Fibroblast of mammary gland (primary cell): ENCODE measurements at places on chromosomes 1 and 21.
A peak's percentile ranks its signal among the peaks of the same experiment; 100 is the strongest.

DNA sequence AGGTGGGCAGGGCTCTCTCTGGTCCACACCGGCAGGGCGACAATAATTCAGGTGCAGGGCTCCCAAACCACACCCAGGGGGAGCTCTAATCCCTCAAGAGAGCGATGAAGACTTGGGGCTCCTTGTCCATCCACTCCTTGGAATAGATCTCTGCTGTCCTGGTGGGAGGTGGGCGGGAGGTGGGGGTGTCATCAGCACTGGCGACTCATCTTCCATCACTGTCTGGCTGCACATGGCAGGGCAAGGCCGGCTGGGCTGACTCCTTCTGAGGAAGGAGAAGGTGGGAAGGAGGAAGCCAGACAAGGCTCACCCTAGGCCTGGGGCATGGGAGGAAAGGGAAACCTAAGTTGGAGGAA is 29.3 kb downstream of the TNNT2 start:
- peak; percentile 65 for DNase-seq

GRCh38 chr1:87583459-87583858 is 254.8 kb downstream of the LMO4 start:
- no peak for DNase-seq

DNA sequence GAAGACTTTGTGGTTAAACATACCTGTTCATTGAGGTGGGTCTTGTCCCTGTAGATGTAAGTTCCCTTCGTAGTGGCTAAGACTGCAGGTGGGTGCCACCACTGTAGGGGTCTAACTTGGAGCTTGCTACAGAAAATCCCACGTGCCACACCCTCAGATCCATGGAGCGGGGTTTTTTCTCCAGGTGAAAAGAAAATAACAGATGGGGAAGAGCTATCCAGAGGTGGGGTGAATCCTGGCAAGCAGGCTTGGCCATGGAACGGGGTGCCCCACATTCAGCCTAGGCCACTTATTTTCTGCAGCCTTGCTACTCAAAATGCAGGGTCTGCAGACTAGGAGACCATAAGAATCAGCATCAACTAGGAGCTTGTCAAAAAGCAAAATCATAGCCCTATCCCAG is 24.0 kb downstream of the EXOC8 start:
- DNase-seq: no peak

- peak; percentile 69 for DNase-seq
These were observed 33.0 kb downstream of the APP start for GRCh38 chr21:26137379-26138060.

DNA sequence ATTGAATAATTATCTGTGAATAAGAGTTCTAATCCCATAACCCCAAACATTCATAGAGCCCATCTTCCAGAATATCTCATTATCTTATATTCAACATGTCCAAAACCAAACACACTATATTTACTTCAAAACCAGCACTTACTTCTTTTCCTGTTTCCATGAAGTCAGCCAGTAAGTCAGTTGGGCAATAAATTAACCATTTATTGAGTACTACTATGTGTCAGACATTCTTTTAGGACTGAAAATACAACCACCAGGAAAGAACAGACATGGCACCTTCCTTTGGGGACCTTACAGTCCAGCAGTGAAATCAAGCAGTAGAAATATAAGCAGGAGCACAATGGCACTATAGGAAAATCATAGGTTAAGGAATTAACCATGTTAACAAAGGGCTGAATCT is 8.8 kb downstream of the AK5 start:
- DNase-seq: no peak

DNA sequence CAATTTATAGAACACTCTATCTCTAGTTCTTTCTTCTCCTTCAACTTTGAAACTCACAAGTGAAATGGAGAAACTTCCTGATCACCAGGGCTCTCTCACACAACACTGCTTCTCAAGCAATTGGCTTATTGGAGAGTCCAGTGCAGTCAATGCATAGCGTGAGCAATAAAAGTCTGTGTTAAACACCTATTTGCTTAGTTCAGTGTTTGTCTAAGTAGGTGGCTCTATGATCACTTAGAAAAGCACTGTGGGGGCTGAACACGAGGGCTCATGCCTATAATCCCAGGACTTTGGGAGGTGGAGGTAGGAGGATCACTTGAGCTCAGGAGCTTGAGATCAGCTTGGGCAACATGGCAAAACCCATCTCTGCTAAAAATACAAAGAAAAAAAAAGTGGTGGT is 12.2 kb downstream of the CTSS start:
- no peak for DNase-seq

- DNase-seq: no peak
These were observed 88.9 kb upstream of the WLS start for GRCh38 chr1:68321084-68321685.

DNA sequence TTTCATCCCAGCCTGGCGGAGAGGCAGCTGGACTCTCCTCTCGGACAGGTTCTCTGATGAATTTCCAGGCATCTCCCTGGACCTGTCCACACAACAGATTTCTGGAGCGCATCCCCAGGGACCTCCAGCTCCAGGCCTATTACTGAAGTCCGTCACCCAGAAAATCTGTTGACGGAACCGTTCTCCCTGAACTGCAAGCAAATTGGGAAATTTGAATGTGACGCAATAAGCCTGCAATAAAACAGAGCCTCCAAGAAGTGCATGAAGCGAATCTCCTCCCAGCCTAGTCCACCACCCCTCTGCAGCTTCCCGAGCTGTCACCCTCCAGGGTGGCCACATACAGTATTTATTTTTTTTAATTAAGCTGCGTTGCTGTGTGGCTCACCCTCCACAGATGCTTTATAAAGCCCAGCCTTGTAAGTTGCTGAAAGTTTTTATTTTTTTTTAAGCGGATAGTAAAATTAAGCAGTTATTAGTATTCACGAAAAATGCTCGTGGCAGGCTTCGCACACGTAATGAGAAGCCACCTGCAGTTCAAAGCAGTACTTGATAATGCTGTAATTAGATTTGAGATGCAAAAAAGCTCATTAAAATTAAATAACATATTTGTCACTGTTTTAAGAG is 173.3 kb downstream of the CAMTA1 start:
- no peak for DNase-seq

DNA sequence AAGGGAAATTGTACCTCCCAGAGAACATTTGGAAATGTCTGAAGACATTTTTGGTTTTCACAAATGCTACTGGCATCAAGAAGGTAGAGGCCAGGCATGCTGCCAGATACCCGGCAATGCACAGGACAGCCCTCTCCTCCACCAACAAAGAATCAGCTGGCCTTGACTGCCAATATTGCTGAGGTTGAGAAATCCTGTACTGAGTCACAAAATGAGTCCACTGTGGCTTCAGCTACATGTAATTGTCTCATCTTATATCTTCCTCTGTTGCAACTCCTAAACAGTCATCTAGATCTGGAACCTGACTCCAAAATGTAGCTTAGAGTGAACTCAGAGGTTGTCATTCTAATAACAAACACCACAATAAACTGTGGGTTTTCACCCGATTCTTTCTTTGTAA is 327.5 kb upstream of the POGK start:
- DNase-seq: peak; percentile 38

GRCh38 chr21:43733060-43733459 is 14.1 kb downstream of the PDXK start:
- peak; percentile 51 for DNase-seq

DNA sequence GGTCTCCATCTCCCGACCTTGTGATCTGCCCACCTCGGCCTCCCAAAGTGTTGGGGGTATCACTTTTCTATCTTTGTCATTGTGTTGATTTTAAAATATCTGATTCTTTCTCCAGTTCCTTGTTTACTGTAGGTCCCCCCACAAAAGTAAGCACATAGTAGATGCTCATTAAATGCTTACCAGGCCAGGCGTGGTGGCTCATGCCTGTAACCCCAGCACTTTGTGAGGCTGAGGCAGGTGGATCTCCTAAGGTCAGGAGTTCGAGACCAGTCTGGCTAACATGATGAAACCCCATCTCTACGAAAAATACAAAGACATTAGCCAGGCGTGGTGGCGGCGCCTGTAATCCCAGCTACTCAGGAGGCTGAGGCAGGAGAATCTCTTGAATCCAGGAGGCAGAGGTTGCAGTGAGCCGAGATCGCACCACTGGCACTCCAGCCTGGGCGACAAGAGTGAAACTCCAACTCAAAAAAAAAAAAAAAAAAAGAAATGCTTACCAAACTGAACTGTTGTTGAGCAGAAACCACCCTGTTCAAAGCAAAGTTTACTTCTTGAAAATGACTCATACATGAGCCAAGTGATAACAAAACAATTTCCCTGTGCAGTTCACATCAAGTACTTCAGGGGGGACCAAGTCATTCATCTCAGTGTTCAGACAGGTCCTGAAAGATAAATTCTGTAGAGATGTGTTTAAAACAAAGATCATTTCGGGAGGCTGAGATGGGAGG is 24.3 kb upstream of the NID1 start:
- peak; percentile 59 for DNase-seq

- no peak for DNase-seq
These were observed 135.1 kb upstream of the MAGI3 start for GRCh38 chr1:113255038-113255719.

GRCh38 chr21:34365809-34366208 is 2.0 kb downstream of the KCNE2 start:
- DNase-seq: no peak

- no peak for DNase-seq
These were observed 123.8 kb downstream of the PRDM16 start for GRCh38 chr1:3192825-3193224.

- DNase-seq: no peak
These were observed 9.6 kb upstream of the LRP8 start for GRCh38 chr1:53337499-53337898.

DNA sequence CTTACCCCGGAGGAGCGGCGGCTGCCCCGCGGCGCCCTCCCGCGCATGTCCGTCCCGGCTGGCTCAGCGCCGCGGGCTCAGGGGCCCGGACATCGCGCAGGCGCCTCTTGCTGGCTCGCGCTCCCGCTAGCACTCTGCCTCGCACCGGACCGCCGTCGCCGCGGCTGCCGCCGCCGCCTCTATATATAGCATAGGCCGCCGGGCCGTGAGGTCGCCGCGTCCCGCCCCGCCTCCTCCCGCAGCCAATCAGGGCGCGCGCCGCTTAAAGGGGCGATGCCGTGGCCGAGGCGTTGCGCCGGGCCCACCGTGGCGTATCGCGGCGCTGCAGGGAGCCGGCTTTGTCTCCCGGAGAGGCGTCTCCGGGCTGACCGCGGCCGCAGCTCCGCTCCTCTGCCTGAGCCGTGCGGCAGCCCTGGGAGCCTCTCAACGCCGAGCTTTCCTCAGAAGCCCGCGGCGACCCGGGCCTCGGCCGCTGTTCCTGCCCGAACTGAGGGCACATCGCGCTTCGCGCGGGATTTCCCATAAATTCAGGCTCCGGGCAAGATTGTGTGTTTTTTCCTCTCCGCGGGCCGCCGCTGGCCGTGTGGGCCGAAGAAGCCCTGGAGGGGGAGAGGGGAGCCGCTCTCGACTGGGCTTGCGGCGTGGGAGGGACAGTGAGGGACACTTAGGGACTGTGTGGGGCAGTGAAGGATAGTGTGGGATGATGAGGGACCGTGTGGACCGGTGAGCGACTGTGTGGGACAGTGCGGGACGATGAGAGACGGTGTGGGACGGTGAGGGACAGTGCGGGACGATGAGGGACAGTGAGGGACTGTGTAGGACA is at the start of gene ERRFI1:
Gene ERRFI1 (minus strand): TSS at position 157 of the 823 bp plus-strand sequence. CDS start 10,690 bp downstream, outside the sequence.
- peak; percentile 89 for DNase-seq

GRCh38 chr1:17856496-17857108 is 101.5 kb downstream of the ACTL8 start:
- no peak for DNase-seq

GRCh38 chr21:42622284-42622683 is 31.1 kb upstream of the PDE9A start:
- DNase-seq: no peak

DNA sequence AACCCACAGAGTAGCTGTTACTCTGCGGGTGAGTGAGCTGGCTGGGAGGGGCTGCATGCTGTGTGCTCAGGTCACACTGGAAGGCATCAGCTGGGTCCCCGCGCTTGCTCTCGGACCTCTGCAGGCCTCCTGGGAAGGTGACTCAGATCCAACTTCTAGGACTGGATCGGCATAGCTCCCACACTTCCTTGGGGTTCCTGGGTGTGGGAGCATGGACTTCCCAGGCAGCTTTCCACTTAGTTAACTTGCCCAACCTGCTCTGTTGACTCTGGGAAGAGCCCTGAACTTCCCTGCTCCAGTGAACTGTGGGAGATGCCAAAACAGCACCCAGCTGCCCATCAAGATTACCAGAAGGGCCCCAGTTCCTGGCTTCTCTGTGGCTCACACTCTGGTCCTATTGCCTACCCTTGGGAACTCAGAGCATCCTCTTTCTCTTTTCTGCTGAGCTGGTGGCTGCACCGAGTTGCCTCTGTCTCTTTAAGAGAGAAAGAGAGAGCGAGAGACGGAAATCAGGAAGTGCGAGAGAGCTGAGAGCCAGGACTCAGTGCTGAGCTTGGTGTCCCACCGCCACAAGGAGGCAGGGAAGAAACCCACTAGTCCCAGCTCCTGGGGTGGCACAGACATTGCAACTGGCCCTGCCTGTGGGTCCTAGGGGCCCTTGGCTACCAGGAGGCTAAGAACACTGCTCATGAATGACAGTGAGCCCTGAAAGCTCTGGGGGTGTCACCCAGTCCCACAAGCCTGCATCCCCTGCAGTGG is at the start of gene IKBKE:
Gene IKBKE (plus strand): TSS at position 544 of the 759 bp plus-strand sequence. CDS start 2,752 bp downstream, outside the sequence.
- DNase-seq: peak; percentile 69

DNA sequence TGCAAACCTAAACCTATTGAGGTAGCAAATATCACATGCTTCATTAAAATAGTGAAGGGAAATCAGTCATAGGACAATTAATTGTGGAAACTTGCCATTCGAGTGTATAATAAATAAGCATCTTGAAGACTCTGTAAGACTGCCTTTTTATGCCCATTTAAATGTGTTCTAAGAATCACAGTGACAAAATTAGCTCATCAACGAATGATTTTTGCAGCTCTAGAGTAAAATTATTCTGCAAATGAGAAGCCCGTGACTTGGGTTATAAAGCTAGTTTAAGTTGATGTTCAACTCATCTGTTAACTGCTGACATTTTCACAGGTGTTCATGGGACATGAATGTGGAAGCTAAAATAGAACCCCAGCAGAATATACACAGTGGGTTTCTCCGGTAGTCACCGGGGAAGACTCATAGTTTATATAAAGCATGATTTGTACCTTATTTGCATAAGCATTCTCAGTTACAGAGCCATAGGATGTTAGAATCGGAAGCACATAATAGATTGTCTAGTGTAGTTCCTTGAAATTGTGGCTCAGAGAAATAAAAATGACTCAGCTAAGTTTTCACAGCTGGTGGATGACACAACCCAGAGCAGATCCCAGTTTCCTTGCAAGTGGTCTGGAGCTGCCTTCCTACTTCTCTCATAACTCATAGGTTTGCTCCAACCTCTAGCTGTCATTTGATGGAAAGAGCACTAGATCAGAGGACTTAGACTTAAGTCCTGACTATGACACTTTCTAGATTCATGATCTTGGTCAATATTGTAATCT is 107.3 kb downstream of the UCHL5 start:
- DNase-seq: peak; percentile 93
